ENCODE measurements at places on chromosomes 2 and 18.

DNA sequence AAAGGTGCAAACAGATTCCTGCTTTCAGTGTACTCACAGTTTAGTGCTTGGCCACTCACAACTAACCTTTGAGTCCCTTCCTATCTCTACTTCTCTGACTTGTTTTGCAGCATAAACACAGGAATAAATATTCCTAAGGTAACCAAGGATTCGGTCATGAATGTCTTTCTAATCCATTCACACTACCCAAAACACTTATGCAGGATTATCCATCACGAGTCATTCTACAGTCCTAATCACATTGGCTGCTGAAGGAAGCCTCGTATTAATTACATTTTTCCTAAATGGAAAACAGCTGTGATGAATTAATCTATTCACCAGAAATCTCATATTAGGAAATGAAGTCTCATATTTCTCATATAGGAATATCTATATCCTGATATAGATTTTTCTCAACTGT lies 16.3 kb downstream of the RDH14 start:
- DNase-seq: no peak

DNA sequence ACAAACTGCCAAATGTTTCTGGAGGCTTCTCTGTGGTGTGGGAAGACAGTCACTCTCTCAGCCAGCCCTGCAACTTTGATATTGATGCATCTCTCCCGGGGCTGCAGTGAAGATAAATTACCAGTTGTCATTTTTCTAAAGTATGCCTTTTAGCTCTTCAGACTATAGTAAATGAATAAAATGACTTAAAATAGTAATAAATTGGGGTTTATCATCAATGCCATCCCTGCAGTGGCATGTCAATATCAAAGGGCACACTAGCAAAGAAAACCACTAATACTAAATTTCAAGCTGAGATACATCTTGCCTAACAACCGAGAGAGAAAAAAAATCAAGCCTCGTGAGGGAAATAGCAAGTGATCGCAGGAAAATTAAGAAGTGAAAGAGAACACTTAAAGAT lies 749.5 kb upstream of the SLC39A10 start:
- no peak for DNase-seq

DNA sequence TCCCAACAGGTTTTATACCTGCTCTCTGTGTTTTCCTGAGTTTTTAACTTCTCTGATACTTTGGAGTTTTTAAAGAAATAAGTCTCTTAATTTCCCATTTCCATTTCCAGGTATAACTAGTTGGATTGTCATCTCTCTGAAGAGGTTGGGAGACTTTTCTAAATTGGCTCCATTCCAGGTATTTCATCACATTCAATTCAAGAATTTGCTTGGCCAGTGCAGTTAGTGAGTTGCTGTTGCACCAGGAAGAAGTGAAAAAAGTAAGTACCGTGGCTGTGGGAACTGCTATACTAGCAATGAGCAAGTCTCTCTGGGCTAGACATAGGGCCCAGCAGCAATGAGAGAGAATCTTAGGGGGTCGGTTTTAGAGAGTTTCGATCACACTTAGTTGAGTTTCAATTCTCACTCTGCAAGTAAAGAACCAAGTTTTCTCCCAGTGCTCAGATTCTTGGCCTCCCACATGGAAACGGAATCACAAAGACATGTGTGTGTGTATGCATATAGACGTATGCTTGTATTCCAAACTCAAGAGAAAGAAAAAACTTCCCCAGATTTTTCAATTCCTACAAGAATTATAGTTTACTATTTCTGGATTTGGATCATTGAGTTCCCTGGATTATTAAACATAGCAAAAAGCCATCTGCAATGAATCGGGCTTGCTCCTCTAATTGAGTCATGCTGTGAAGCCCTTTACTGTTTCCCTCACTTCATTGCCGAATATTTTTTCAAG lies 894.4 kb downstream of the BCL11A start:
- DNase-seq: no peak

- DNase-seq: no peak
These were observed 270.0 kb downstream of the CYRIA start for GRCh38 chr2:16395601-16396000.

DNA sequence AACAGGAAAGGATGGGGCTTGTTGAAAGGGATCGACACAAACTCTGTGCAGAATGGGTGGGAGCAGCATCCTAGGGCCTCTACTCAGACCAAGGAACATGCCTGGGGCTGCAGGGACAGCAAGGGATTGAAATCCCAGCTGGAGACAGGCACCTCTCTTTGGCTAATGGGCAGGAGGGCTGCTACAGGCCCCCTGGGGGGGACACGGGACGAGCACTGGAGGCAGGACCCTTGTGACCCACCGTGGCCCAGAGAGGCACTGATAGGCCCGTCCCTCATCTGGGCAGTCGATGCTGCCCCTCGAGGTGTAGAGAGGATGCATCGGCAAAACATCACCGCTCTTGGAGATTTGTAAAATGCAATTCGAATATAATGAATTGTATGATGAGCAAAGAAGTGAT lies 5.1 kb downstream of the HS1BP3 start:
- no peak for DNase-seq

GRCh38 chr2:110729106-110729505 lies 3.3 kb upstream of the ACOXL start:
- no peak for DNase-seq

DNA sequence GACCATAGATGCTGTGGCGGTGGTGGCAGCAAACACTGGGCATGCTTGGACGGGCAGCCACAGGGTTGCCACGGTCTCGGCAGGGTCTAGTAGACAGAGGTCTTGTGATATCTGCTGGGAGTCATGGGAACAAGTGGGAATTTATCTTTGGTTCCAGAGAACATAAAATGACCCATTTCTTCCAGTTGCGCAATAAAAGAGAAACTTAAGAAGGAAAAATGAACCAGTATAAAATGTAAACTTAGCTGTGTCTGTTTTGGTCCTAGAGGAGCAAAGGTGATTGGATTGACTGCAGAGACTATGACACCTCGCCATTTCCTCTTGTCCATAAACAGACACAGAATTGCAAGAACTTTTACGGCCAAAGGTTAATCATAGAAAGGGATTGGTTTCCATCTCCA lies 132.6 kb upstream of the RBBP8 start:
- peak; percentile 28 for DNase-seq
